Cerebellar cortex (tissue), 1 donor: ENCODE measurements at places on chromosomes 2 and 18.

- no peak for DNase-seq
Observed at GRCh38 chr18:45755934-45756333, 32.0 kb downstream of the SLC14A1 start.

DNA sequence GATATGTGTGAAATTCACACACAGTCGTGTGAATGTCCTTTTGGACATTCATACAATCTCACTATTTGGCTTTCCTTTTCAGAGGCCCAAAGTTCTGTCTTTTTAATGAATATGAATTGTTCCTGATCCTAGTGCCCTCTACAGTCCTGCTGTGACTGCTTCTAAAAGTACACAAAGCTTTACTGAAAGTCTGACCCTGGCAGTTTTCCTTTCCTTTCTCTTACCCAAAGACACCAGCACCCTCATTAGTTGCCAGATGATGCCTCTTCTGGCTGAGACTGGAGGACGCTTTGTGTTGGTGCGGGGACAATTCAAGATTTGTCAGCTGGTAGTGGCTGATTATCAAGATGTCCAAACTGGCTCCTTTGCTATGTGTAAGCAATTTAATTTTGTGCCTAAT, 81.8 kb upstream of the CDCA7 start:
- DNase-seq, result no peak

DNA sequence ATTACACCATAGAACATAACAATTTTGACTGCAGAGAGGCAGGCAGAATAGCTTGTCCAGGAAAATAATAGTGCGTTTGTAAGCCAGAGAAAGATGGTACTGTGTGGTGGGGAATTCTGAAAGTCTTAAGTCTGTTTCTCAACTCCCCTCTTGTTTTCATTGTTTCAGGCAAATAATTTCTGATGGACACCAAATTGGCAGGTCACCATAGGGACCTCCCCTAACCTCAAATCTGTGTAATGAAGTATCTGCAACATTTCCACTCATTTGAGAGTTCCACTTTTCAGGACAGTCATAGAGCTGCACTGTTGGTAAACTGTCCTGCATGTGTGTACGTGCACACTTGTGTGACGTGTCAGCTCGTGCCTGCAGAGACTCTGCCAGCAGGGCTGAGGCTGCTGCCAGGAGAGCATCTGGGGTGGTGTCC, 195.6 kb downstream of the AGAP1 start:
- DNase-seq, result no peak

DNA sequence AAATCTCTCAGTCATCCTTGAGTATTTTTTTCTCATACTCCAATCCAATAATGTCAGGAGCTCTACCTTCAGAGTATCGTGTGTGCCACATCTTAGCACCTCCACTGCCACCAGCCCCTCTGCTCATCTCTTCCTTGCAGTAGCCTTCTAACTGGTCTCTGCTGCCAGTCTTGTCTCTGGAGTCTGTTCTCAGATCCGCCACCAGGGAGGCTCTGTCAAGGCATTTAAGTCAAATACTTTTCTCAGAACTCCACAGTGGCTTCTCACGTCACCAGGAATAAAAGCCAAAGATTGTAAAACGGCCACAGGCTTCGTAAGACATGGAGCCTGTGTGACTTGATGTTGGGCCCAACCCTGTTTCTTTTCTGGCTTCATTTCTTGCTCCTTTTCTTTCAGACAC, 7.1 kb downstream of the UNC50 start:
- DNase-seq, result peak; percentile 10

DNA sequence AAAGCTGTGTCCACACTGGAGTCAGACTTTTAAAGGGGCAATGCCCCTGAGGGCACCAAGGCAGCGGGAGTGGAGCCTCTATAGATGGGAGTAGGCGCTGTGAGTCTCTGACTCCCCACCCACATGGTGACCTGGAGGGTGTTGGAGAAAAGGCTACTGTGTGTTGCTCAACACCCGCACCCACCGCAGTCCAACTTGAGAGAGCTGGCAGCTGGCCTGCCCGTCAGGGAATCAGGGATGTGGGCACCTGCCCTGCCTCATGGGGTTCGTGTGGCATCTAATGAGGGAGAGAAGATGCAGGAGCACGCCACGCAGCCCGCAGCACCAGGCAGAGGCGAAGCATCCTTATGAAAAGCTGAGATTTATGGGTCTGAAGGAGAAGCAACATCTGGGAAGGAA, 84.2 kb downstream of the KLHL29 start:
- DNase-seq, result no peak

DNA sequence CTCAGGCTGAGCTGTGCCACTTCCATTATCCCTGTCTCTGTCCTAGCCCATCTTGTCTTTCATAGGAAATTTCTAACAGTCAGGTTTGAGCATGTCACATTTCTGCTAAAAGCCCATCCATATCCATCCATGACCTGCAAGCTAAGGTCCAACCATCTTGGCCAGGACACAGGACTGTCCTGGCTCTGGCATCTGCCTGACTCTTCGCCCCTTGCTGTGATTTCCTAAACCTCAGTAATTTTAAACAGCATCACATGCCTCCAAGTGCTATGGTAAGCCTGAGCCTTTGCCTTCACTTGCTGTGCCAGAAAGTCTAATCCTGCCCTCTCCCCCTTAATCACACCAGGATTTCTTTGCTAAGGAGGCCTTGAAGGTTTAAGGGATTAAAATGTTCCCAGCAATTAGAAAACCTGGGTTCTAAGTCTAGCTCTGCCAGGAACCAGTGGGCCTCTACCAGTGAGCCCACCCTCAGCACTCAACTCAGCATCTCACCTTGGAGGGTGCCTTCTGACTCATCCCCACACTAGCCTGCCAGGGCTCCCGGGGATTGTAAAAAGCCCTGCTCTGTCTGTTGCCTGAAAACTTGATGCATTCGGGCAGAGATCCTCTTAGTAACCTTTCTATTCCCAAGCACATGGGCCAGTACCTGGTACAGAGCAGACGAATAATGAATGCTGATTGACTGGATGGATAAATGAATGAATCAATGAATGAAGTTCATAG, 411.0 kb downstream of the LRATD1 start:
- no peak for DNase-seq

DNA sequence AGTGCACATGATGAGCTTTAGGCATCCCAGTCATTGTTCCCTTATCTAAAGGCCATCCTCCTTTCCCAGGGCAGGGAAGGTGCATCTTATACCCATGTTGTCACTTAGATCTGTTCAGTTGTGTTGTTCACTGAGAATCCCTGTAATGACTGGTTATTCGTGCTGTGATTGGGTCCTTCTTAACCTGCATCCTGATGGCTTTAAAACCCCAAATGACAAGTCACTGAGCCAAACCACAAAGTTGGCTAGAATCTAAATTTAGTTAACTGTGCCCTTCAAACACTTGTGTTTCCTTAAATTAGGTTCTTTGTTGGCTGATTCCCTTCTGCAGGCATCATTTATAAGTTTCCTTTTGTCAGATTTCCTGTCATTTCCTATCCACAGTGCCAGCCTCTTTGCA, 58.5 kb upstream of the SLC16A14 start:
- no peak for DNase-seq

DNA sequence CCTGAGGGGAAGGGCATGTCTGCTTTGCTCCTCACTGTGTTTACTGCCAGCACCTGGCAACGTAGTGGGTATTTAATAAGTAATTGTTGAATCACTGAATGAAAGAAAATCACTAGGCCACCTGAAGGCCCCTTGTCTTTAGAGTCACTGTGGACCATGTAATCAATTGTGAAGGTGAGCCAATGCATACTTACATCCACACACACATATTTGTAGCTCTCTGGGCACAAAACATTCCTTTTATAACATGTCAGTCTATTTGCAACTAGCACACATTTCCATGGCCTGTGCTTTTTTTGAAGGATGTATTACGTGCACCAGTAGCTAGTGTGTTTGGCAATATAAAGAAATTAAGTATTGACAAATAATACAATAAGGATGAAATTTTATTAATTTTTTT, 11.2 kb downstream of the ATP8B1 start:
- no peak for DNase-seq

DNA sequence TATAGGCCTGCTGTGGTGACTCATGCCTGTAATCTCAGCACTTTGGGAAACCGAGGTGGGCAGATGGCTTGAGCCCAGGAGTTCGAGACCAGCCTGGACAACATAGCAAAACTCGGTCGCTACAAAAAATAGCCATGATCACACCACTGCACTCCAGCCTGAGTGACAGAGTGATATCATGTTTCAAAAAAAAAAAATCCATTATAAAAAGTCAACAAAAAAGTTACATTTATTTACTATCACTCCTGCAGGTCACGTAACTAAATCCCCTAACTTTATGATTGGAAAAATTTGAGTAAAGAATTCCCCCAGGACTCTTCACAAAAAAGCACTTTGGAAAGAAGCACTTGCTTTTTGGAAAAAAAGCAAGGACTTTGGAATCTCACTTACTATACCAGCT, 46.4 kb upstream of the AGPS start:
- no peak for DNase-seq

- no peak for DNase-seq
Observed at GRCh38 chr2:200575957-200576356, 9.9 kb upstream of the AOX1 start.

GRCh38 chr2:38716185-38716584, 35.0 kb downstream of the SRSF7 start:
- DNase-seq, result no peak

- DNase-seq, result no peak
Observed at GRCh38 chr2:151363709-151364108, 6.3 kb downstream of the TNFAIP6 start.

DNA sequence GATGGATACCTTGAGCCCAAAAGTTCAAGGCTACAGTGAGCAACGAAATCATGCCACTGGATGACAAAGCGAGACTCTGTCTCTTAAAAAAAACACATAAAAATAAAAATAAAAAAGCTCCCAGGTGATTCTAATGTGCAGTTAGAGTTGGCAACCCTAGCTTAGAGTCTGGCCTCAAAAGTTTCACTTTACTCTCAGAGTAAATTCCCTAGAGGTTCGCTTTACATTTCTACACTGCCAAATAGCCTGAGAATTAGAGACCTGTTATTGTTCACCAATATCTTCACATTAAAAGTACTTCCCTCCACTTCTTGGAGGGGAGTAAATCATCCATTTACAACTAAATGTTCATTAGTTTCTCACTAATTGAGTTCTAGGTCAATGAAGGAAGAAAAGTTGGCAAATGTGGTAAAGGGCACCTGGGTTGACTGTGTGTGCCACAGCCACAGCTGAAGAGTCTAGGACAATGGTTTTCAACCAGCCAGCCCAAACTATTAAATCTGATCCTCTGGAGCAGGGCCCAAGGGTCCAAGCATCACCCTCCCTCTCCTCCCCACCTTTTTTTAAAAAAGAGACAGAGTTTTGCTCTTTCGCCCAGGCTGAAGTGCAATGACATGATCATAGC, 15.2 kb upstream of the TMEM37 start:
- DNase-seq, result no peak

DNA sequence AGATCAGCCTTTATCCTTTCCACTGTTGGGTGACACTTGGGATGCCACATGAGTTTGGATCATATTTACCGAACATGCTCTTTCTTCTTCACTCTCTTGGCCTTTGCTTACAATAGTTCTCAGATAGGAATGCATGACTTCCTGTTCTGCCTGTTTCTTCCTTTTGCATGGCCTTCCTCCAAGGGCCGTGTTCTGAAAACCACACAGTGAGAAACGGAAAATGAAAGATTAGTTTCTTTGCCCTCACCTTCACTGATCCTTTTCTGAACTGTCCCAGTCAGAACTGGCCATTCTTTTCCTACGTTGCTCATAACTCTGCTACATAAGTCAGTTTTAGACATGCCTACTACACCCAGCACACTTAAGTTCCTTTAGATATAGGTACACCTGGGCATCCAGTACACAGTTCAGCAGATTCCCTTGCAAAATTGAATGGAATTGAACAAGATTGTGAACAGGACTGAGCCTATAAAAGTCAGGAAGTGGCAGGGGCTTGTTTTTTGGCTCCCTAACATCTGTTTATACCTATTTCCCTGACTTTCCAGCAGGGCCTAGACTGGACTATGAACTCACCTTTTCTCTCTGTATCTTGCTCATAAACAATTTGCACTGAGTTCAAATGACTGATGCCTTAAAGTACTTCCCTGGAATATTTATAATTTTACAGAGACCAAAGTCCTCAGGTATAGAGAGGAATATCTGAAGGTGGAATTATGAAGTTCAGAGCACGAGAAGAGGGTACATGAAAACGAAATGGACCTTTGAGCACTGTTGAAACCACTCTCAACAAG, 186.4 kb upstream of the ST6GAL2 start:
- no peak for DNase-seq

DNA sequence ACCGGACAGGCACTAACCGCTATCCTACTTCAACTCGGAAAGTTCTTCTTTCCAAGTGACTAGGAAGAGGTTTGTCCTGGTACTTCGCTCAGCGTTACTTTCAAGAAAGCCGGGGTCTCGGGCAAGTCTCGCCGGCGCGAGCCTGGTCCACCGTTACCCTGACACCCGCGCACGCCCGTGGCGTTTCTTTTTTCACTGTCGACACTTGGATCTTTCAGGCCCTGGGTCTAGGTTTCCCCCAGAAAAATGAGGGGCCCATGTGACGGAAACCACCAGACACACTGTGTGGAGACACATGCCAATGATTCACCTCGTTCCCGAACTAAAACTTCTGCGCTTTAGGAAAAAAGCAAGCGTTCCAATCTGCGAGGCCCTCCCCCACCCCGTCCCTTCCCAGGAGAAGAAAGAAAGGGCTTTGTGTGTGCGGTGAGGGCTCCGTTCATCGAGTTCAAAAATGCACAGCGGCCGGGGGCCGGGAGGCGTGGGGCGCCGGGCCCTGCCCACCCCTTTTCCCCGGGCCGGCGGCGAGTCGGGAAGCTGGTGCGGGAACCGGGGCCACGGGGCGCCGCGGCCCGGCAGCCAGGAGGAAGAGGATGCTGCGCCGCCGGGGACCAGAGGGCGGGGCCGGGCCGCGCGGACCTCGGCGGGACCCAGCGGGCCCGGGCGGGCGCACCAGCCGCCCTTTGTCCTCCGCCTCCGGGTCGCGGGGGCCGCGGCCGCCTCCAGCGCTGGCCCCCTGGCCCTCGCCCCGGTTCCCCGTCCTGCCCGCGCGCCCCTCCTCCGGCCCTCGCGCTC, 2.6 kb downstream of the ZNF521 start:
- peak; percentile 52 for DNase-seq

- DNase-seq, result no peak
Observed at GRCh38 chr2:182744490-182744889, 28.4 kb downstream of the DNAJC10 start.

- DNase-seq, result no peak
Observed at GRCh38 chr2:212723226-212723625, 184.6 kb upstream of the ERBB4 start.

DNA sequence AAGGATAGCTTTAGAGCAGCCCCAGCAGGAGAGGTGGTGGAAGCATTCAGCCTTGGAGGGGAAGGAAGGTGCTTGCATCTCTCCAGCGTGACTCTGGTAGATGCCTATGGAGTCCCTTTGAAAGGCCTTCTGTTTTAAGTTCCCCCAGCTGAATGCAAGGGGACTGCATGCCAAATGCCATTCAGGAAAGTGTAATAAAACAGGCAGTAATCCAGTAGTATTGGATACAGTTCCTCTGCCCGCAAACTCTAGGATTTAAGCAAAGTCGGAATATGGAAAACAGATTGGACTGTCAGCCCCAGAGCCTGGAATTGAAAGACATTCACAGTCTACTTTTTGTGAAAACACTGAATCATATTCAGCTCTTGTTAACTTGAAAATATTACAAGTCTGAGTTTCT, 125.2 kb upstream of the GAREM1 start:
- DNase-seq, result no peak

- DNase-seq, result peak; percentile 40
Observed at GRCh38 chr2:238720232-238720672, 127.6 kb upstream of the TWIST2 start.

- DNase-seq, result no peak
Observed at GRCh38 chr2:106948540-106948939, 62.6 kb upstream of the ST6GAL2 start.
